ENCODE measurements at places on chromosomes 5 and 9. TPM values are rescaled to one million over a fixed set of nuclear protein-coding genes. Genes with fewer than 3 reads are reported as not detected.

DNA sequence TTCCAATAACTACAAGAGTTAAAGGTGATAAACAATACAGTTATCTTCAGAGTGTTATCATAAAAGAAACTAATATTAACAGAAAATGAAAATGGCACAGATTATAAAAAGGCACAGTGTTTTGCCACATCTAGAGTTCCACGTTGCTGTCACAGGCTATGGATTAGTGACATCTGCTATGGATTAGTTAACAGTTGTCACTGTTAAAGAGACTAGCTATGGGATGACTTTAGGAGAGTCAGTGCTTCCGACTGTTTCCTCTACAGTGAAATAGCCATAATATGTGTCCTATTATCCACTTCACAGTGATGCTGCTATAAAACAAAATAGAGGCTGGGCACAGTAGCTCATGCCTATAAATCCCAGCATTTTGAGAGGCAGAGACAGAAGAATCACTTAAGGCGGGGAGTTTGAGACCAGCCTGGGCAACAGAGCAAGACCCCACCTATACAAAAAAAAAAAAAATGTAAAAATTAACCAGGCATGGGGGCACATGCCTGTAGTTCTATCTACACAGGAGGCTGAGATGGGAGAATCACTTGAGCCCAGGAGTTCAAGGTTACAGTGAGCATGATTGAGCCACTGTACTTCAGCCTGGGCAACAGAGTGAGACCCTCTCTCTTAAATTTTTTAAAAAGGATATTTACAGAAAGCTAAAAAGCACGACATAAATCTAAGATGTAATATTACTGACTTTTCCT lies 19.7 kb downstream of the MAPKAP1 start:
- DNase-seq, result no peak

DNA sequence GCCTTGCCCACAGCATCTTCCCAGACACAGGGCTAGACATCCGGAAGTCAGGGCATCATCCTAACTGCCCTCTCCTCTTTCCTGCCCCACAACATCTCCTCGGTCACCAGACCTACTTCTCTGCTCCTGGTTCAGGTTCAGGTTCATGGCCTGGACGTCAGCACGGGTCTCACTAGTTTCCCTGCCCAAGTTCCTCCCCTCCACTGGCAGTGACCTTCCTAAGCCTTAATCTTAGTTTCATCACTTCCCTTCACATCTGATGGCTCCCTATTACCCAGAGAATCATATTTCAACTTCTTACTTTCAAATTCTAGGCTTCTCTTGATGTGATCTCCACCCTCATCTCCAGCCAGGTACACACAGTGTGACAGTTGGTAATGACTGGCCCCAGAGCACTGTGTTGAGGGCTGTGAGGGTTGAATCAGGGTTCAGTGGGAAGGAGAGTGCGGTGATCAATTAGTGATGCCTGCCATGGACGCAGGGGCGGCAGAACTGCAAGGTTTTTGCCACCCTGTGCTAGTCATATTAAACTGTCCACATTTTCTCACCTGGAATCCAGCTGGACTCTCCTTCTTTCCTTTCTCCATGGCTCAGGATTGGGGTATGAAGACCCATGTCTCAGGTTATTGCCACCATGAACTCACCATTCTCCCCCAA lies 34.3 kb upstream of the CRB2 start:
- no peak for DNase-seq

The HMCN2 gene
- not detected for total RNA-seq

The LEAP2 gene
- total RNA-seq, result 0.08 TPM

The CDKN2A gene
- total RNA-seq, result 0.68 TPM

The RNF224 gene
- total RNA-seq, result not detected
